ENCODE measurements at places on chromosomes 7 and 10.

DNA sequence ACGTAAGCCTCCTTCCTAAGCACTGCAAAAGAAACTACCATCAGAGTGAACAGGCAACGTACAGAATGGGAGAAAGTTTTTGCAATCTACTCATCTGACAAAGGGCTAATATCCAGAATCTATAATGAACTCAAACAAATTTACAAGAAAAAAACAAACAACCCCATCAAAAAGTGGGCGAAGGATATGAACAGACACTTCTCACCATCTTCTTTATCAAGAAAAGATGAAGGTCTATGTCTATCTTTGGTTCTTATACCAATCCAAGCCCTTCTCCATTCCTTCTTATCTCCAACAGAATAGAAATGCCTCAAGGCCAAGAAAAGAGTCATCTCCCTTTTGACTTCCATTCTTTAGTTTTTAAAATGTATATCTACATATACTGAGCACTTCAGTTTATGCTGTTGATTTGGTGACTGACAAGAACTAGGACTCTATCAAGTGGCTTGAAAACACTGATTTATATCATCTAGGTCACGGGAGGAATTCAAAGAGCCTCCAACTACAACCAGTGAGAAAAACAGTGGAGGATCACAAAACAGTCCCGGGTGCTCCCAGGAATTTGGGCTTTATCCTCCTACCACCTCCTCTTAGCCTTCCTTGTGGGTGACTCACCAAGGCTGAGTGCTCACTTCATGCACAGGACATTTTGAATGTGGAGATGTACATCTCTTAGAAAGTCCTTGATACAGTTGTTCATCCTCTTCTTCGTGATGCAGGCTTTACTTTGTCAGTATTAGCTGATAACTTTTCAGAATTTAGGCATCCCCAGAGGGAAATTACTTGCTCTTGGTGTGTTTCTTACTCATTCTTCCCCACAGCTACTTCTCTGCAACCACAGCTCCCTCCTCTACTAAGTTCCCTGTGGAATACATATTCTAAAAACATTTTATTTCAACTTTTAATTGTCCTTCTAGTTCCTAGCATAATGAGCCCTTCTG lies 15.4 kb downstream of the TAS2R41 start:
- no peak for DNase-seq

GRCh38 chr10:4532467-4532866 lies 293.5 kb upstream of the AKR1E2 start:
- DNase-seq, result no peak

- no peak for DNase-seq
Observed at GRCh38 chr10:98077223-98077622, 46.8 kb upstream of the CRTAC1 start.

DNA sequence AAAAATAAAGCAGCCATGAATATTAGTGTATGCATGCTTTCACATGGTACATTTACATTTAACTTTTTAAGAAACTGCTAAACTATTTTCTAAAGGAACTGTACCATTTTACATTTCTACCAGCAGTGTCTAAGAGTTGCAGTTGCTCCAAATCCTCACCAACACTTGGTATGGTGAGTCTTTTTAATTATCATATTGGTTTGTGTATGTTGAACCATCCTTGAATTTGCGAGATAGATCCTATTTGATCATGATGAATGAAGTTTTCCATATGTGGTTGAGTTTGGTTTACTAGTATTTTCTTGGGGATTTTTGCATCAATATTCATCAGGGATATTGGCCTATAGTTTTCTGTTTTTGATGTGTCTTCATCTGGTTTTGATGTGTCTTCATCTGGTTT lies 1057.2 kb downstream of the LRMDA start:
- DNase-seq, result no peak

DNA sequence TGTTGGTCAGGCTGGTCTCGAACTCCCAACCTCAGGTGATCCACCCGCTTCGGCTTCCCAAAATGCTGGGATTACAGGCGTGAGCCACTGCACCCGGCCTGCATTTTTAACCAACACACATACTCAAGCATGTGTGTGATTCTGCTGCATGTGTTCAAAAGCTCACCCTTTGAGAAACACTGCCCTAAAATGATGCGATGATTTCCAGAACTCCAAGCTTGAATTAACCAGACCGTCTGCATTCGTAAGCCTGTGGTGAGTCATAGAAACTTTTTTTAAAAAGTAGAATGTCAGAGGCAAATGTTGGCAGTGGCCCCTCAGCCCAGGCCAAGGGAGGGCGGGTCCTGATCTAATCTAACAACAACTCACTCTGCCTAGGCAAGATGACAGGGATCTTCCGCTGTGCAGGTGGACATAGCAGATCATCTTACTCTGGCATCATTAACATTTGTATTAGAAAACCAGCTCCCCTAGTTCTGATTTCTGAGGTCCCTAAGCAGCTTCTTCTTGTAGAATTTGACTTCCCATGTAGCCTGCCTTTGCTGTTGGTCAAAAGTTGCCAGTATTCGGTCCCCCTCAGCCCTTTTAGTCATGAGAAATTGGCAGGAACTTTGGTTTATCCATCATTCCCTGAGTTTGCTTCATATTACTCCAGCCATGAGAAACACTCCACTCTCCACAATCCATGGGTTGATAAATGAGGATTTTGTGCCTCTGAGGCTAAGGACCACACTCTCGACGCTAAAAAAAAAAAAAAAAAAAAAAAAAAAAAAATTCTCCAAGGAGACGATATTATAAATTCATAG lies 190.4 kb downstream of the SKIDA1 start:
- no peak for DNase-seq

DNA sequence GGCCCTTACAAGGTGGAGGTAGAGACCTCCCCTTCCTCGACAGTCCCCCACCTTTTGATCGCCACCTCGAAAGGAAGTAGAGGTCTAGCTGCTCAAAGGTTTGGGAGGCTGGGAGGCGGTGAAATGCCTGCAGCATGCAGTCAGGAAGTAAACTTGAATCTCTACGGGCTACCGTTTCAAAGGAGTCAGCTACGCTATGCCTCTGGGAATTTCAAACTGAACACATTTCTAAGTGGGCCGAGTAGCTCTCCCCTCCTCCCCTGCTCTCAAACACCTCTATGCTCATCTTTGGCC lies 68.0 kb downstream of the CXCL12 start:
- no peak for DNase-seq

DNA sequence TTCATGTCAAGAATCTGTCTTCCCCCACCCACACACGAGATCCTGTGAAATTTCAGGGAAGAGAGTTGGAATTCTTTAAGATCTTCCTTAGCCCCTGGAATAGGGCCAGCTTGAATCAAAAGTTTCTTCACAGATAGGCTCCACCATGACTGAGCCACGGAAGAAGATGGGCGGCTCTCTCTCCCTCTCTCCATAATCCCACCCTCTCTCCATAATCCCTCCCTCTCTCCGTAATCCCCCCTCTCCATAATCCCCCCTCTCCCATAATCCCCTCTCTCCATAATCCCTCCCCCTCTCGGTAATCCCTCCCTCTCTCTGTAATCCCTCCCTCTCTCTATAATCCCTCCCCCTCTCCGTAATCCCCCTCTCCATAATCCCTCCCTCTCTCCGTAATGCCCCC lies 20.4 kb downstream of the SHH start:
- no peak for DNase-seq

DNA sequence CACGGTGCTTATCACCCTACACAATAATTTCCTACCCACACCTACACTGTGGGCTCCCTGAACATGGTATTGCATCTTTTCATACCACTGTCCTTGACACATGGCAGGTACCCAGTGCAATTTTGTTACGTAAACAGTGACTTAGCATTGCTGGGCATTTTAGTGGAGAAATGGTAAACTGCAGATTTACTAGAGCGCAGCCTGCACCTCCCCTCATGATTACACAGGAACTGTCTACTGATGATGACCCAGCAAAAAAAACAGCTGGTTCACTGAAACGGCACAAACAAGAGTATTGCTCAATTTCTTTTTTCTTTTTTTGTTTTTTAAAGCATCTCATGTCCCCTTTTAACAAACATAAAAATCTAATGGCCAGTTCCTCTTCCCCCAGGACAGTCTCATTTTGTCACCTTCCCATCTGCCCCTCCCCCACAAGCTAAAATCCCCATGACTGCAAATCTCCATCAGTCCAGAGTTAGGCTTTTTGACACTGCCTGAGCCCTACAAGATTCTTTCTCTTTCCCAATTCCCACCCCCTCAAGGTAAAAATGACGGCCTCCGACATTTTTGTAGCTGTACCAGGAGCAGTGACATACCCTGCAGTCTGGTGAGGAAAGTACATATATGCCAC lies 2.8 kb downstream of the ZNF746 start:
- DNase-seq, result no peak

DNA sequence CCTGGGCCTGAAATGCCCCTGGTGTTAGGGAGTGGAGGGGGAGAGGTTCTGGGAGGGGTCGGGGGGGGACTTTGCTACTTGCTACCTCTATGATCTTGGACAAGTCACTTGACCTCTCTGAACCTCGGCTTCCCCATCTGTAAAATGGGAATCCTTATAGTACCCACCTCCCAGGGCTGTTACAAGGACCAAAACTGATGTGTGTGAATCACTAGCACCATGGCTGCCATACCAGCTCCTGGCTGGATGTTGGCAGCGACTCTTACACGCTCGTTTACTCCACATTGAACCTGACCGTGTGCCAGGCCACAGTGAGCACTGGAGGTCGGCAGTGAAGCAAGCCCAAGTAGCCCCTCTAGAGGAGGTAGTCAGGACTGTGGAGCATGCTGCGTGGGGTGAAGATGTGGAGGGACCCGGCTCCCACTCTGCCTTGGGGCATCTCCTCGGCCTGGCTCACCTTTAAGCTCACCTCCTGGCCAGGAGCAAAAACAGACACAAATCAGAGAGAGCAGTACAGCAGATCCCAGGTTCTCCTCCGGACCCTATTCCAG lies 28.9 kb downstream of the PPIF start:
- no peak for DNase-seq

DNA sequence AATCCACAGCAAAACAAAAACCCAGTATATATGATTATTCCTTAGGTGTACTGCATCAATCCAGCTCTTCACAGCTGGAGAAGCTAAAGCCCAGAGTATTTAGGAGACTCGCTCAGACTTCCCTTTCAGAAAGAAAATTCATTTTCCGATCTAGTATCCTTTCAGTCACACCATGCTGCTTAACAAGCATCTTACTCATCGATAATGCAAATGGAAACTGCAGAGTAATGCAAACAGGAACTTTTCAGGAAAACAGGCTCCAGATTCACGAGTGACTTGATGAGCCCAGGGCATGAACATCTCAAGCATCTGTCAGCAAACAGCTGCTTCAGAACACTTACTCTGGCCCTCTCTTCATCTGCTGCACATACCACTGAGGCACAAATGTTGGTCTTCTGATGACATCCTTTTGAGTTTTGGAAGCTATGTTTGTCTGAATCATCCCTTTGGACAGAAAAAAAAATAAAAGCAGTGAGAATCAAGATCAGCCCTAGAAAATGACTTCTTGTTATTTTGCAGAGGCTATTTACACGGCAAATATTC lies 24.9 kb upstream of the ZC3HAV1L start:
- no peak for DNase-seq

GRCh38 chr7:49781996-49782395 lies 8.6 kb downstream of the VWC2 start:
- no peak for DNase-seq

- DNase-seq, result no peak
Observed at GRCh38 chr10:113872139-113873030, 17.9 kb downstream of the NHLRC2 start.

- DNase-seq, result no peak
Observed at GRCh38 chr10:13627459-13628310, 40.9 kb downstream of the PRPF18 start.

GRCh38 chr7:46881507-46882127 lies 700.3 kb downstream of the TNS3 start:
- DNase-seq, result no peak

DNA sequence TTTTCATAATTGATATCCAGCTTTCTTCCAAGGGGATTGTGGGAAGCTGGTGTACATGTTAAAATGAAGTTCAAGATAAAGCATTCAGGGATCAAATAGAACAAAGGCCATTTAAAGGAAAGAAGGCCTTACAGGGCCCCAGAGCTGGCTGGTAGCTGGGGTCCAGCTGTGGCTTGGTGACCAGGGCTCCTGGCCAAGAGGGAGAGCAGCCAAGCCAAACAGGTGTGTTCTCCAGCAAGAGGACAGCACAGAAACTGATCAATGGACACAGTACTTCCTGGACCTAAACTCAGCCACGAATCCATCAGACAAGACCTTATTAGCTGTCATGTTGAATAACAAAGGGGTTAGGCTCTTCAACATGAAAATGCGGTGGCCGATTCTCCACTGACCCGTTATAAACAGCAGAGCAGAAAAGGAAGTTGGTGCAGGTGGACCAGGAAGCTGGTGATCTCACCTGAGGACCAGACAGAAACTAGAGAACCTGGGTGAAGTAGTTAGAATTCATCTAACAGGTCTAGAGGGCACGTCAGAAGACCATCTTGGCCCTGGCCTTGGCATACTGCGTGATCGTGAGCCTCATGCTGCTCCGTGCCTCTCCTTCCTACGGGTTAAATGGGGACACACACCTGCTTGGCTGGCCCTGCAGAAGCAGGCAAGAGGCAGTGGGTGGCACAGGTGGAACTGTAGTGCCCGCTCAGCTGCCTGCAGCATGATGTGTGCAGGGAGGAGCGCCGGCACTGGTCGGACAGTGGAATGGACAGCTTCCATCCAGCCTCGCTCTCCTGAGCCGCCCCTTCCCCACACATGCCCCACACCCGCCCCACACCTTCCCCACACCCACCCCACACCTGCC lies 53.8 kb downstream of the PARP12 start:
- DNase-seq, result no peak

DNA sequence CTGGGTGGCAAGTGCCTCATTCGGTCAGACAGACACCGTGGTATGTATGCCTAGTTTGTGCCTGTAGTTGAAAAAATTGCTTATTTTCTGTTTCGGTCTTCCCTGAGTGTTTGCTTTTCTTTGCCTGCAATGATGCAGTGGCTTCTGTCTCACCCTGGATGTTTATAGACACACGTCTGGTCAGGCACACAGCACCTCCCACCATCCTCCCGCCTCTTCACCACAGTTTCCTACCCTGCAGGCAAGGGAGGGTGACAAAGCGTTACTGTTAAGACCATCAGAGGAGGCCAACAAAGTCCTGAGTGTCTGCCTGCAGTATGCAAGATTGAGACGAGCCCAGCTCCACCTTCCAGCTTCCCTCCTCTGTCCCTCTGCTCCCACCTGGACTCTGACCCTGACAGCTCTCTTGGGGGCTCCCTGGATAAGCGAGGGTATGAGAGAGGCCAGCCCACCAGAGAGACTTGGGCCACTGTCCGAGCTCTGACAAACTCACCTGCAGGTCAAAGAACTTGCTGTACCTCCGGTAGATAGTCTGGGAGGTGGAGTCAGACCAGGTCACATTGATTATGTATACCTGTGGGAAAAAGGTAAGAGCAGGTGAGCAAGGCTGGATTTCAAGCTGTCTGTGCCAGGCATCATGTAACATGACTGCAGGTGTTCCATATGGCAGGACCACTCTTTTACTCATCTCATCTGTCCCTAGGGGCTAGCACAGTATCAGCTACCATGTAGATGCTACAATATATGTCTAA lies 54.4 kb downstream of the SH3PXD2A start:
- no peak for DNase-seq

GRCh38 chr7:101985903-101986734 lies 168.7 kb downstream of the CUX1 start:
- DNase-seq, result no peak

Data from stimulated activated CD8-positive, alpha-beta memory T cell treated with anti-CD3 and anti-CD28 coated beads, Interleukin-15, amount 100 ng/mL, for 24 hours (primary cell).